Transverse colon (tissue), 4 donors: ENCODE measurements at places on chromosomes 3 and 15. TPM values are rescaled to one million over a fixed set of nuclear protein-coding genes. Genes with fewer than 3 reads are reported as not detected.

Gene HRH1
- 9.3 TPM for total RNA-seq

DNA sequence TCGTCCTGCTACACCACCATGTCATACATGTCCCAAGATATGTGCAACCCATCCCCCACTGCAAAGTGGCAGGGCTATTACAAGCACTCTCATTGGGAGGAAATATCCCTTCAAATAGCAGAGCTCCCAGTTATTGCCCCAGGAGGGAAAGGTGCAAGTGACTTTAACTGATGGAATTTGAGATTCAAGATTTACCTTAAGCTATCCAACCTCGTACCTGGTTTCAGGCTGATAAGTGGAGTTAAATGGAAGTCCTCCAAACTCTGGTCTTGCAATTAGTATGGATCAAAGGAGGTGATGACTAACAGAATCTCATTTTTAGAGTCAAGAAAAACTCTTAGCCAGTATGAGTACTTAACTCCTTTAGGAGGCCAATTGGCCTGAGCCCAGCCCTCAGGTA, 2.1 kb downstream of the SLCO2A1 start:
- H3K27me3 ChIP-seq, result peaks cover 47% of the 10 kb centered on the region
- DNase-seq, result no peak
- no peak overlapping the region for H3K4me3 ChIP-seq
- no peaks in the 10 kb centered on the region for H3K4me1 ChIP-seq

GRCh38 chr3:105195260-105195659, 171.4 kb upstream of the ALCAM start:
- H3K36me3 ChIP-seq, result no peaks in the 10 kb centered on the region
- no peak for DNase-seq
- no peaks in the 10 kb centered on the region for H3K4me1 ChIP-seq
- no peak overlapping the region for H3K27ac ChIP-seq

DNA sequence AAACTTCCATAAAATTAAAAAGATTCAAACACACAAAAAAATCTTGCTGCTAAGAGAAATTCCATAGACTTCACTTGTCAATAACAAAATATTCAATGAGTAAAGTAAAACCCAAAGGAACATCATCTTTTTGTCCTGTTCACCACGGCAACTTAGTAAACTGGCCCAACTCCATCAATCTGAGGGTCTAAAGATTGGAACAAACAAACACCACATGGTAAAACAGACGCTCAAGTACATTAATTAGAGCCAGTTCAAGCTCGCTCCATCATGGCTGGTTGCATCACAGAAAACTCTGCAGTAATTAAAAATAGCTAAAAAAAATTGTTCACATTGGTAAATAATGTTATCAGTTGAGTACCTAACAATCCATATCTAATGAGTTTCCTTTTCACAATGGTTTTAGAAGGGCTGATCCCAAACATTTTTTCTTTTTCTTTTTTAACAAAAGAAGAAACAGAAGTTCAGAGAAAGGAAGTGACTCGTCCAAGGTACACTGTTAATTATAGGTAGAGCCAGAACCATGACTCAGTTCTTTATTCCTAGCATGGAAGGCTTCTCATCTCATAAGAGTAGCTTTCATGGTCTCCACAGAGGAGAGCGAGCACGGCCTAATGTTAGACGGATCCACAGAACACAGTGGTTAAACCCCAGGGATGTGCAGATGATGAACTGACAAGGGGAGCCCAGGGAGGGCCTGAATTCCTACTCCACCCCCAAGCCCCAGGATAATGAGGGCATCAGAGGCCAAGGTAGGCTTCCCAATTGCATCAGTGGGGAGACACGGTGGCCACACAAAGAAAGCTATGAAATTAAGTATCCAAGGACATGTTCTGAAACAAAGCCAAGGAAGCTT, 79.2 kb upstream of the ARHGEF3 start:
- no peaks in the 10 kb centered on the region for H3K36me3 ChIP-seq
- H3K27me3 ChIP-seq, result no peaks in the 10 kb centered on the region
- H3K27ac ChIP-seq, result no peak overlapping the region
- H3K4me1 ChIP-seq, result no peaks in the 10 kb centered on the region
- no peak overlapping the region for H3K4me3 ChIP-seq
